ENCODE measurements at places on chromosomes 3 and 15. TPM values are rescaled to one million over a fixed set of nuclear protein-coding genes. Genes with fewer than 3 reads are reported as not detected.

EFCAB12 gene
- total RNA-seq: not detected

TMCO5A gene
- not detected for total RNA-seq

ACSBG1 gene
- 3.4 TPM for total RNA-seq

GOLGA6B gene
- not detected for total RNA-seq

MUC4 gene
- total RNA-seq: 36.1 TPM

PLA2G4D gene
- 26.5 TPM for total RNA-seq

PPIP5K1 gene
- 46.4 TPM for total RNA-seq

GP9 gene
- not detected for total RNA-seq

GOLGA8J gene
- not detected for total RNA-seq

CDCP1 gene
- 27.5 TPM for total RNA-seq

SFMBT1 gene
- 9.1 TPM for total RNA-seq

CSPG5 gene
- total RNA-seq: 0.98 TPM

ATP13A5 gene
- not detected for total RNA-seq

GABRR3 gene
- total RNA-seq: not detected

TJP1 gene
- total RNA-seq: 110 TPM

SLC28A2 gene
- not detected for total RNA-seq

GRAMD1C gene
- total RNA-seq: 9.6 TPM

LXN gene
- total RNA-seq: 22.6 TPM

XXYLT1 gene
- 14.5 TPM for total RNA-seq

ECE2 gene
- 1.7 TPM for total RNA-seq

USP19 gene
- 59.9 TPM for total RNA-seq

MEGF11 gene
- 0.25 TPM for total RNA-seq

CTXN2 gene
- total RNA-seq: not detected

Data from vagina (tissue), 2 donors.